ENCODE measurements at places on chromosomes 12 and 14.

DNA sequence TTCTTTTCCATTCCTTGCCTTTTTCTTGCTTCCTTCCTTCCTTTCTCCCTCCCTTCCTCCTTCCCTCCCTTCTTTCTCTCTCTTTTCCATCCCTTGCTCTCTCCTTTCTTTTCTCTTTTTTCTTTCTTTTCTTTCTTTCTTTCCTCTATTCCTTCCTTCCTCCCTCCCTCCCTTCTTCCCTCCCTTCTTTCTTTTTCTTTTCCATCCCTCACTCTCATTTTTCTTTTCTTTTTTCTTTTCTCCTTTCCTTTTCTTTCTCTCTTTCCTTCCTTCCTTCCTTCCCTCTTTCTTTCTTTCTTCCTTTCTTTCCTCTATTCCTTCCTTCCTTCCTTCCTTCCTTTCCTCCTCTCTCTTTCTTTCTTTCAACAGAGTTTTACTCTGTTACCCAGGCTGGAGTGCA lies 35.1 kb upstream of the PPP4R3A start:
- no peak for DNase-seq

DNA sequence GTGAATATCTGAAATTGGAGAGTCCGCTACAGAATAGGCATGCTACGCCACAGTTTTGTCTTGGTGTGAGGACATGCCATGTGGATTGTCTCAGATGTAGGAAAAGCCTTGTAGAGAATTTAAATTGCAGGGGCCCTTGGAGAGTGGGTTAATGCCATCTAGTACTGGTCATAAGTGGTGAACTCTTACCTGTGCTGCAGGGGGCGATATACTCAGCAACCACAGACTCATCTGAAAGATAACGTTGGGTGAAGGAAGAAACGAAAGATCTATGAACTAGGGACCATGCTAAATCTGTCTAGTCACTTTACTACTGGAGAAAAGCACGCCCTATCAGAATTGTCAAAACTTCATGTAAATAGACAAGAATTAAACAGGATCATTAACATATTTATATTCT lies 33.7 kb upstream of the A2M start:
- no peak for DNase-seq

DNA sequence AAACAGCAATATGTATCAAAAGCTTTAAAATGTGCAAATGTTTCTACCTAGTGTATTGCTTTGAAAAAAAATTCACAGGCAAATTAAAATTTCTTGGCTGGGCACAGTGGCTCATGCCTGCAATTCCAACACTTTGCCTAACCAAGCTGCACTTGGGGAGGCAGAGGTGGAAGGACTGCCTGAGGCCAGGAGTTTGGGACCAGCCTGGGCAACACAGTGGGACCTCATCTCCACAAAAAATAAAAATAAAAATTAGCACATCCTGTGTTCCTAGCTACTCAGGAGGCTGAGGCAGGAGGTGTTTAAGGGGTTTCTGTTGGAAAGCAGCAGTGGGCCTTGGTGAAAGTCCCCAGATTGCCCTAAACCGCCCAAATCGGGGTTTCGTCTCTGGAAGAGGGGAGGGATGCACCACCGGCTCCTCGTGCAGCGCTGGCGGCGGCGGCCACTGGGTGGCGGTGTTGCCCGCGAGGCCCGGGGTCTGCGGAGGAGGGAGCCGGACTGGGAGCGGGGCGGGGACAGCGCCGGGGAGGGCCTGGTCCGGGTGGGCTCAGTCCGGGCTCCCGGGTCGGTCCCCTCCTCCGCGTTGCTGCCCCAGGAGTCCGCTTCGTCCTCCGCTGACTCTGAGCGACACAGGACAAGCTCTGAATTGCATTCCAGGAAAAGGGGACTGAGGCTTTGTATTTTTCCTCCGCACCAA lies 265.6 kb downstream of the AACS start:
- peak; percentile 74 for DNase-seq

GRCh38 chr14:101887219-101887618 lies 77.2 kb upstream of the DYNC1H1 start:
- DNase-seq = no peak

GRCh38 chr12:49489720-49490119 lies 49.1 kb upstream of the KCNH3 start:
- DNase-seq = no peak

DNA sequence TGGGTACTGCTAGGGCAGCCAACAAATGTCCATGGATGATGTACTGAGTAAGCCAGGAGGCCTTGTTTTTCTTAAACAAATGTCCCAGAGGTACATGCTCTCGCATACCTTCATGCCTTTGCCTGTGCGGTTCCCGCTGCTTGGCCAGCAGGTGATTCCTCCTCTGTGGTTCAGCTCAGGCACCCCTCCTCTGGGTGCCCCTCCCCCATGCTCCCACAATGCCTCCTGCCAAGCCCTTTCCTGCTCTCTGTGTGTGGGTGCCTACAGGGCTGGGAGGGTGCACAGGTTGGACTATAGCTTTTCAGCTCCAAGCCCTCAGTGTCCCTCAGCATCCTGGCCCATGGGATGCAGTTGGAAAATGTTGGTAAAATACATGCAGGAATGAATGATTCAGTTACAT lies 23.5 kb downstream of the ASB2 start:
- DNase-seq = no peak

DNA sequence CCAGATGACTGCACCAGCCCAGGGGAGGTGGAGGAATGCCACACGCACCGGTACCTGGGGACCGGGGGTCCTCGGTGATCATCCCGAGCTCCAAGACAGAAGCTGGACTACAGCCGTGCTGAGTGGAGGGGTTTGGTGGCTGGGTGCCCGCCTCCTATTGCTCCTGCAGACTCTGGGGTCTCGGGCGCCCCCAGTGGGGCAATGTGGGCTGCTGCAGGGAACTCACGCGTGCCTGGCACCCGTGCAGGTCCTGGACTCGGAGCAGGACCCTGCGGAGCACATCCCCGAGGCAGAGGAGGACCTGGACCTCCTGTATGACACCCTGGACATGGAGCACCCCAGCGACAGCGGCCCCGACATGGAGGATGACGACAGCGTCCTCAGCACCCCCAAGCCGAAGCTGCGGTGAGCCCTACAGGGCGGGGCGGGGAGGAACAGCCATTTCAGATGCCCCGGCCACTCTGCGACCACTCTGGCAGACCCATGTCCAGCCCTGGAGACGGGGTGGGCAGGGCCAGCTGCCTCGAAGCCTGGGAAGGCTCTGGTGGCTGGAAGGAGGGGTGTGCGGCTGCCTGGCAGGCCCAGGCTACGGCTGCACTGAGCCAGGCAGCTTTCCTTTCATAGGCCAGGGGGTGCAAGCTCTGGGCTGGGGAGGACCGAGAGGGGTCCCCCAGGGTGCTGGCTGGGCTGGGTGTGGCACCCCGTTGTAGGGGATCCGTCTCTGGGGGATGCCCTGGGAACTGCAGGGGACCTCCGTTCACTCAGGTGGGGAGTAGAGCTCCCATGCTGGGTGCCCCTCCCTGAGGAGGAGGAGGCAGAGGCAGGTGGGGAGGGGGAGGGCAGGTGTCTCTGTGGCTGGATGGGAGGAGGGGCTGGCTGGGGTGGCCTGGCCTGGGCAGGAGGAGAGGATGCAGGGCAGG lies 21.6 kb upstream of the TEX22 start:
- no peak for DNase-seq

GRCh38 chr14:75426332-75427125 lies 1.3 kb upstream of the JDP2 start:
- no peak for DNase-seq

DNA sequence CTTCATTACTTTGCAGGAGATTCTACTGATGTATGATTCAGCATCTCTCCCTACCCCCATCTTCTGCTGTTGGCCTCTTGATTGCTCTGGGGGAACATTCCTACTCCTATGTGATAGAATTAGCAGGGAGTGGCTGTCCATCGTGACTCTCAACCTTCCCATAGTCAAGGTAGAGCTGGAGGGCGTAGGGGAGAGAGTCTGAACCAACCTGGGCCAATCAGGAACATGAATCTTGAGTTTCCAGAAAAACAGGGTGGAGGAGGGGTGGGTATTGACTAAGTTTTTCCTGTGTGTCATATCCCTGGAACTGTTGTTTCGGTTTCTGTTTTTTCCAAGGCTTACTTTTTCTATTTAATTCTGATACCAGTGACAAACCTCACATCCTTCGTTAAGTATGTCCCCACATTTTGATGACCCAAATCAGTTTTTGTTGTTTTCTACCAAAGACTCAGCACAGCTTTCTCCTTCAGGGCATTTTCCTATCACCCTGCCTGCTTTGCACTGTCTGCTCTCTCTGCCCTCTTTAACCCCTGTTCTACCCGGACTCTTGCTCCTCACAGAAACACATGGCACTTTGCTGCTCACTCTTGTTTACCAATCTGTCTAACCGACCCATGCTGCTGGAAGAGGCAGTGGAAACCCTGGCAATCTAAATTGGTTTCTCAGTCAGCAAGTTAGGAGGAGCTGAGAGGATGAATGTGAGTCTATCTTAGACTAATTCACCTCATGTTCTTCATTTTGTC lies 1428.3 kb downstream of the AACS start:
- DNase-seq = peak; percentile 43

All from OCI-M1 (cell line).